ENCODE measurements at places on chromosomes 6 and 20. TPM values are rescaled to one million over a fixed set of nuclear protein-coding genes. Genes with fewer than 3 reads are reported as not detected.

Gene GMPR
- 11.6 TPM for total RNA-seq

Gene POU5F1
- total RNA-seq = 1.3 TPM

Gene GPLD1
- 0.46 TPM for total RNA-seq

Gene PPP1R16B
- total RNA-seq = 0.13 TPM
